ENCODE measurements at places on chromosomes 6 and 20. TPM values are rescaled to one million over a fixed set of nuclear protein-coding genes. Genes with fewer than 3 reads are reported as not detected.

GRCh38 chr6:36920049-36920448 lies 34.3 kb downstream of the C6orf89 start:
- no peak for DNase-seq

Gene CDH26
- 0.05 TPM for polyA plus RNA-seq

GRCh38 chr6:20778912-20779311 lies 244.7 kb downstream of the CDKAL1 start:
- no peak for DNase-seq

GRCh38 chr6:136587527-136587926 lies 37.3 kb upstream of the MAP7 start:
- no peak for DNase-seq

DNA sequence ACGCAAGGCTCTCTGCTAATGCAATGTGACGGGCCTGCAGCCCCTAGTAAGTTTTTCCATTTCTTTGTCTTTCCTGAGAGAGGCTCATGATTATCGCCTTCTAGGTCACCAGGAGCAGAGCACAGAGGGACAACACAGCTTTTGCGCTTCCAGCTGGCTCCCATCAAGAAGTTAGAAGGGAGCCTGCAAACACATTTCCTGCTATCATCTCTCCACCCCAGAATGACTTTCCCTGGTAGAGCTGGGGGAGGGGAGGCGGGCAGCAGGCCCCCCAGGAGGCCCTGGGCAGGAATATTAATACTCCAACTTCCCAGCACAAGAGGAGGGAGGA lies 35.7 kb upstream of the CCDC167 start:
- DNase-seq = no peak

- no peak for DNase-seq
Measured at GRCh38 chr6:134766497-134766896, 183.4 kb downstream of the ALDH8A1 start.

Measured in AG04450 (cell line).